SK-MEL-5 (cell line): ENCODE measurements at places on chromosomes 2 and 18. TPM values are rescaled to one million over a fixed set of nuclear protein-coding genes. Genes with fewer than 3 reads are reported as not detected.

SATB2 gene
- 5.6 and 7.4 TPM in 2 replicates for total RNA-seq

SLC38A11 gene
- not detected in 2 replicates for total RNA-seq

SCYGR4 gene
- not detected in 2 replicates for total RNA-seq

CFLAR gene
- total RNA-seq = 35.2 and 38.5 TPM in 2 replicates

IL37 gene
- not detected in 2 replicates for total RNA-seq

MERTK gene
- 220 and 225 TPM in 2 replicates for total RNA-seq

PKDCC gene
- total RNA-seq = 12.2 and 15.1 TPM in 2 replicates

ASB1 gene
- 21.2 and 21.3 TPM in 2 replicates for total RNA-seq

GTF3C2 gene
- 99.9 and 100.0 TPM in 2 replicates for total RNA-seq

RFTN2 gene
- total RNA-seq = 2.2 and 5.0 TPM in 2 replicates

IL1F10 gene
- total RNA-seq = not detected in 2 replicates

LBX2 gene
- total RNA-seq = 7.7 and 14.9 TPM in 2 replicates

MC4R gene
- not detected in 2 replicates for total RNA-seq

GAL3ST2 gene
- total RNA-seq = not detected in 2 replicates

PRSS56 gene
- total RNA-seq = not detected in 2 replicates

CD8B2 gene
- total RNA-seq = not detected in 2 replicates

IL36B gene
- not detected in 2 replicates for total RNA-seq

EFEMP1 gene
- 0.08 TPM in 1 of 2 replicates, not detected in the other for total RNA-seq

SOS1 gene
- 16.8 TPM in 2 replicates for total RNA-seq

C1QL2 gene
- not detected in 2 replicates for total RNA-seq

CXCR1 gene
- total RNA-seq = not detected in 2 replicates

RUFY4 gene
- not detected in 2 replicates for total RNA-seq

NETO1 gene
- not detected in 2 replicates for total RNA-seq

TMEM214 gene
- total RNA-seq = 76.8 and 88.5 TPM in 2 replicates

IL36A gene
- total RNA-seq = not detected in 2 replicates

RESP18 gene
- not detected in 2 replicates for total RNA-seq

UPP2 gene
- not detected in 2 replicates for total RNA-seq

CXCR4 gene
- 4.5 and 5.7 TPM in 2 replicates for total RNA-seq

HOXD1 gene
- 9.8 and 10.3 TPM in 2 replicates for total RNA-seq

TTN gene
- total RNA-seq = under 0.01 TPM in 2 replicates

TSPYL6 gene
- total RNA-seq = not detected in 2 replicates

DNMT3A gene
- 11.8 and 16.6 TPM in 2 replicates for total RNA-seq

SLC4A5 gene
- total RNA-seq = 0.29 and 0.63 TPM in 2 replicates
